ENCODE measurements at places on chromosomes 2 and 18.

GRCh38 chr2:166104773-166105172 lies 23.0 kb downstream of the SCN1A start:
- DNase-seq = no peak

DNA sequence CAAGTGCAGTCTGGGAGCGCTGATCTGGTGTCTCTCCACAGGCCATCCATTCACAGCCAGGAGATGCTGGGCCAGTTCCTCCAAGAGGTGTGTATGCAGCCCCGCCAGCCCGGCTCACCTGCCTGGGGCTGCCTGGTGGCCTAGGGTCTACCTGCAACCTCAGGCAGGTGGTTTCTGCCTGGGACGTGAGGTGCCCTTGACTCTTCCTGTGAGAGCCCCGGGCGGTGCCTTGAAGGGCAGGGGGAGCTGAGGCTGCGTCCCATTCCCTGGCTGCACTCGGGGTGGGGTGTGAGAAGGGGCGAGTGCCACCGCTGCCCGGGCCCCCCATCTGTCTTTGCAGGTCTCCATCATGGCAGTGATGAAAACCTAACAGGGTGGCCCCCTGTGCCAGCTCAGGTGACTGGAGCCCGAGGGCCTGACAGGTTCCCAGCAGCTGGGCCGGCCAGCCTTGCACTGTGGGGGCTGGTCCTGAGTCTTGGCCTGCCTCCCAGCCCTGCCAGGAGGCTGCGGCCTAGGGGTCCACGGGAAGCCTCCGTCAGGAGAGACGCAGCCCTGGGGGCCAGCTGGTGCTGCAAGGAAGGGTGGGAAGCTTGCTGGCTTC lies 11.9 kb downstream of the CAPN10 start:
- no peak for DNase-seq

DNA sequence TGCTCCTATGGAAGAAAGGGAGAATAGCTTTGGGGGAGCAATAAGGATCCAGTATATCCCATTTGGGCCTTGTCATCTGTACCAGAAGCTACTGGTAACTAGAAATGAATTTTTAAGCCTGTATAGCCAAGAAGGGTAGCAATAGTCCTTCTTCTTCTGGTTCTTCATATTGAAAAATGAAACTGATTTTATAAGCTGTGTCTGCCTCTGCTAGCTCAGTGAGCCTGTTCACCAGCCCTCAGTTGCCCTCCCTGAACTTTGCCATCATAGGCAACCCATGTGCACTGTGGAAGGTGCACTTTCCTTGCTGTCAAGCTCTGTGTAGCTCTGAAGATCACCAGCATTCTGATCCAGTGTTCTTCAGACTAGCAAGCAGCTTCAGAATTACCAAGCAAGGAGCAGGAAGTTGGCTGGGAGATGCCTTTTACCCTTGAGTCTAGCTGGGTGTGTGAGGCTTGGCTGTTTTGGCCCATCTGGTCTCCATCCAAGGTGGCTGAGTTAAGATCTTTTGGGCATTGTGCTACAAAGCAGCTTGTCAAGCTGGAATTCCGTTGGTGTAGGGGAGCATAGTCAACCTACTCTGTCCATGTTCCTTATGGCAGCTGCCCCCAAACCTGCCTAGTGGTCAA lies 55.8 kb upstream of the MGAT5 start:
- DNase-seq = no peak

GRCh38 chr2:233353101-233353768 lies 1.1 kb upstream of the DGKD start:
- no peak for DNase-seq

DNA sequence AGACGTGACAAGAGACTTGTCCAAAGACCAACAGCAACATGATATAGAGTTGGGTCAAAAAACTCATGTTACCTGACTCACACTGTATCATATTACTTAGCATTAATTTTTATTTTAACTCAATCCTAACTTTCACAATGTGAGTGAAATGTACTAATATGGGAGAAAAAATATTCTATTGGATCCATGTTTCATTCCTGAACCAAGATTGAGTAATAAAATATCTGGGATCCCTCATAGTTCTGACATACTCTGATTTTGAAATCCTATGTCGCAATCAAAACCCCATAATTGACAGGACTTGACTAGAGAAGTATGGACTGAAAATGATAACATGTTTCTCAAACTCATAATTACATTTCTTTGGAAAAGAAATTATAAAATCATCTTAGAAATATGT lies 190.4 kb downstream of the RIT2 start:
- DNase-seq = no peak

DNA sequence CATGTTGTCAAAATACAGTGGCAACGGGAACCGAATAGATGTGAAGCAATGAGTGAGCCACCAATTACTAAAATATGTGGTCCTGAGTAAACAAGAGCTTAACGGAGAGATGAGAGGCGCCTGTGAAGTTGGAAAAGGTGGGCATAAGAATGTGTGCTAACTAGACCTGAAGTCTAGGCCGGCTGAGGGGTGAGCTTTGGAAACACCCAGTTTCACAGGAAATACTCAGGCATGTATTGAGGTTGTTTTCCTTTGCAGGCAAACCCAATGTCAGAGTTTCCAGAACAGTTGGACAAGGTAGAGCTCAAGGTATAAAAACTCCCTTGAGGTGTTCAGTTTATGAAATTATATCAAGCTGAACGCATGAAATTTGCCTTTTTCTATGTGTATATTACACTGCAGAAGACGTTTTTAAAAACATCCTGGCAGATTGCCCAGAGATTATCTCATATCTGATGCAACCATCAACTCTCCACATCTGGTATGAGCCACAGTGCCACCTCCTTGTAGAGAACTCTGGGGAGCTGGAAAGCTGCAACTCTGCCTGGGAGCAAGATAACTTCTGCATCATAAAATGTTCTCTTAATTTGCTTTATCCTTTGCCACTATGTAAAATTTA lies 3.9 kb upstream of the WDSUB1 start:
- DNase-seq = peak; percentile 53

GRCh38 chr2:195105581-195105980 lies 551.4 kb upstream of the SLC39A10 start:
- no peak for DNase-seq

GRCh38 chr2:65436824-65437221 lies 4.4 kb upstream of the SPRED2 start:
- DNase-seq = no peak

- no peak for DNase-seq
Measured at GRCh38 chr2:105652014-105652796, 92.5 kb upstream of the NCK2 start.

DNA sequence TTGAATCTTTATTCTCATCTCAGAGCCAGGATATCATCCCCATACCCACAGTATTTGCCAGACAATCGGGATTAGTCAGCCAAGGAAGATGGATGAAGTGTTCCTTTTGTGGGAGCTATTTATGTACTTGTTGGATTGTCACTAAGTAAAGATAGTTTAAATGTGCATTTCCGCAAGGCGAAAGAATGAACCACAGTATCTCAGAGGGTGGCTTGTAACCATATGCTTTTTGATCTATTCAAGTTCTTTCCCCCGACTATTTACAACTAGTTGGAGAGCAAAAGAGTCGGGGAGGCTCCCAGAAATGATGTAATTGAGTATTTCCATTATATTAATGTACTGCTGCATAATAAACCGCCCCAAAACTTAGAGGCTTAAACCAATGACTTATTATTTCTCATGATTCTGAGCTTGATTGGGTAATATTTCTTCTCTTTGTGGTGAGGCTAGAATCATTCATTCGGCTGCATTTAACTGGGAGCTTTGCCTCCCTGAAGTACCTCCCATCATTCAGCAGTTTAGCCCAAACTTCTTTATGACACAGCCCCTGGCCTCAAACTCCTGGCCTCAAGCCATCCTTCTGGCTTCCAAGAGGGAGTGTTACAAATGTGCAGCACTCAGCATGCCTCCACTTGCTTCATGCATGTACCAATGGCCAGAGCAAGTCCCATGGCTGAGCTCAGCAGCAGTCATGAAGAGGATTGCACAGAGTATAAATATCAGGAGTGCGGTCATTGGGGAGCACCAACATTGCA lies 423.7 kb downstream of the METTL4 start:
- DNase-seq = no peak

DNA sequence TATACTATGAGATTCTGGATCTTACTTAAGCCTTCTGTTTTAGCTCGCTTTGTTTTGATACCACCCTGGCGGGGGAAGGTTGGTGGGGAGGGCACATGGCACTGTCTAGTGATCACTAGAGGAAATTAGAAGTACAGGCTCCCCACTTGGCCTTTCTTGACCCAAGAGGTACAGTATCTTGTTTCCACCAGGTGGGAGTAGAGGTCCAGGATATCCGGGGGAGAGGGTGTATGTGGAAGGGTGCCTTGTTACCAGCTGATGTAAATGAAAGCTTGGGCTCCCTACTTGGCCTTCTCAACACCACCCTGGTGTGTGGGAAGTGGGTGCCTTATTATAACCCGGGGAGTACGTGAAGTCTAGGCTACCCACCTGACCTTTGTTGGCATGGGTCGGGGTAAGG lies 7.5 kb downstream of the GALNT1 start:
- no peak for DNase-seq

DNA sequence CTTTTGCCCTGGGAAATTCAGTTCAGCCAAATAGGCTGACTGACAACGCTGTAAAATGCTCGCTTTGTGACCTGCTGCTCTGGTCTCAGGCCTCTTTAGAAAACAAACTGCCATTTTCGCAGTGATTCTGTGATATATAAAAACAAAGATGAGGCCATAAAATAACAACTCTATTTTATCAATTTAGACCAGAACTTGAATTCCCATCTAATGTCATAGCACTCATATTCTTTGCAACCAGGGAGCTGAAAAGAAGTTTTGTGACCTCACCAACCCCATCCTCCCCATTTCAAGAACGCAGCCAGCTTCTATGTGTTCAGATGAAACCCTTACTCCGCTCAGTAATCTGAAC lies 40.3 kb downstream of the TCF4 start:
- no peak for DNase-seq

DNA sequence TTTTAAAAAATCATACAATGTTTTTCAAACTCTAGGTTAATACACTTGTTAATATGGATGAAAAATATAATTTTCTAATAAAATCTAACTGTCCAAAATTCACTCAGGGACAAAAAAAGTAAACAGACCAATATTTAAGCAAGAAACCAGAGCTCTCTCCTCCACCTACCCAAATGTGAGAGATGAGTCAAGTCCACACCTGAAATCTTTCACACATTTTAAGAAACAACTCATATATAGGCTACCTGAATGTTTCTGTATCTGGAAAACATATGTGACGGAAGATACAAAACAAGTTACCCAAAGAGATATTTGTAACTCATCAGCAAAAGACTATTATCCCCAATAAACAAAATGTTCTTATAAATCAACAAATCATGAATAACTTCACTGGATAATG lies 20.2 kb downstream of the ZNF516 start:
- no peak for DNase-seq

DNA sequence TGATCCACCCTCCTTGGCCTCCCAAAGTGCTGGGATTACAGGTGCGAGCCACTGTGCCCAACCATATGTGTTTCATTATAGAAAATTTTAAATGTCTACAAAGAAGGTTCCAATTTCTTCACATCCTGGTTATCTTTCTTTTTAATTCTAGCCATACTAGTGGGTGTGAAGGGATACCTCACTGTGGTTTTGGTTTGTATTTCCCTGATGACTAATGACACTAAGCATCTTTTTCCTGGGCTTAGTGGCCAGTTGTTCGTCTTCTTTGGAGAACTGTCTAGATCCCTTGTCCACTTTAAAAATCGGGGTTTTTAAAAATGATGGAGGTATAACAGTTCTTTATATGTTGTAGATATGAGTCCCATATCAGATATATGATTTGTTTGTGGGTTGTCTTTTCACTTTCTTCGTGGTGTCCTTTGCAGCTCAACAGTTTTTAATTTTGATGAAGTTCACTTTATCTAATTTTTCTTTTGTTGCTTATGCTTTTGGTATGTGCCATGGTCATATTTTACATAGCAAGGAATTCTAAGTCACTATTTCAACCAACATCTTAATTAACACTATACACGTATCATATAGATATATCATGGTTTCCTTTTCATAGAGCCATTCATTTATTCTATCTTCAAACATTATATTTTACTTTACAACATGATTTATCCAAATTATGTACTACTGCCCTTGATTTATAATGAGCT lies 135.0 kb upstream of the RIOK3 start:
- DNase-seq = no peak

DNA sequence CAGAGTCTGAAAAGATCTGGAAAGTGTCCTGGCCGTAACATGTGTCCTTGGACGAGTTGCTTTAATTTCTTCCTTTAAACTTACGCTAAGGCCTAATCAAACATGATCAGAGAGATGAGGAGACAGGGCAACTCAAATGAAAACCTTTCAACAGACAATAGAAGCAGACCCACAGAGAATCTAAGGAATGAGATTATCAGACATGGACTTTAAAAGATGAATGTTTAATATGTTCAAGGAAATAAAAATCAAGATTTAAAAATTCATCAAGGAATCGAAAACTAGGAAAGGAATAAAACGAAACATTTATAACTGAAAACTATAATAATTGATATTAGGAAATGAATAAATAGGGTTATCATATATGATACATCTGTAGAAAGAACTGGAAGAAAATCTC lies 55.1 kb downstream of the RAB31 start:
- DNase-seq = no peak

- no peak for DNase-seq
Measured at GRCh38 chr2:198116756-198117155, 312.4 kb downstream of the PLCL1 start.

DNA sequence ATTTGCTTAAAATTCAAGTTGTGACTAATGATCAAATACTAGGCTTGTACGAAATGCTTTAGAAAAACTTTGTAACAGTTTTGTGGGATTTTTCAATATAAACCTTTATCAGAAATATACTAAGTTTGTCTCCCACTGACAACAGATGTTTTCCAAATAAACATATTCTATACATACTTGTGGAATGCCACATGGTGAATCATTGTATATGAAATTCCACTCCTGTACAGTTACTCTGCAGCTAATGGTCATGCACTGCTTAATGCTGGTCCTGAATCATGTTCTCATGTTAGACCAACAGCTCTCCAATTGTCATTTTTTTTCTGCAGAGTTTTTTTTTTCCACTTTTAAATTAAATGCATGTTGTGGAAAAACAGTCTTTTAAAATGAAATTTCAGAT lies 90.1 kb downstream of the DPP4 start:
- DNase-seq = no peak
